ENCODE measurements at places on chromosomes 5 and 9. TPM values are rescaled to one million over a fixed set of nuclear protein-coding genes. Genes with fewer than 3 reads are reported as not detected.

GRCh38 chr9:35935261-35935660 is 22.7 kb downstream of the OR2S2 start:
- DNase-seq, result no peak

Gene OLFML2A
- total RNA-seq, result not detected

Gene TTLL11
- 2.6 TPM for total RNA-seq

GRCh38 chr5:146016764-146017484 is 80.5 kb downstream of the SH3RF2 start:
- DNase-seq, result no peak

DNA sequence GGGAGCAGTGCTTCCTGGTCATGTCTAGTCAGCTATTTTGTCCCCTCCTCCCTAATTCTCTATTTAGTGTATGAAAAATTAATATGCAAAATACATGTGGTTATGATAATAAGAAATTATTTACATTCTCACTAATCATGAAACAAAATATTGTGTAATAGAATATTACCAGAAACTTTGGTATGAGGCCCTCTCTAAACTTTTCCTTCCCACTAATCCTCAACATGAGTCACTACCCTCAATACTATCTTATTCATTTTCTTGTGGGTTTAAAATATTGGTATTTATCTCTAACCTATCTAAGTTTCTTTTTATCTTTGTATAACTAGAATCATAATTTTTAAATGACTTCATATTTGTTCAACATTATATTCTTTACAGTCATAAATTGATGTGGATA is 545.9 kb upstream of the PTPRD start:
- no peak for DNase-seq

Gene CDC20B
- total RNA-seq, result 0.16 TPM

DNA sequence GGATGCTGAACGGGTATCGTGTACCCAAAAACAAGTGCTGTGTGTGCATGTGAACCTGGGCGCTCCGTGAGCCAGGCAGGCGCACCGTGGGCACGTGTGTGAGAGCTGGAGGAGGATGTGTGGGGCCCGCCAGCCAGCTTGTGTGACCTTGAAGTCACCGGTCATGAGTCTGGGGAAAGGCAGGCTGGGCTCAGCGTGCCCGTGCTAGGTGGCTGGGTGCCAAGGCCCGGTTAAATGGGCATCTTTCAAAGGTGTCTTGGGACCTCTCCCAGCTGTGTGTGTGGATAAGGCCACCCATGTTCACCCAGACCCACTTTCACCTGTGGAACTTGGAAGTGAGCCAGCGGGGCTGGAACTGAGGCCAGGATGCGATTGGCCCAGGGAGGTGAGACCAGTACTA is 3.4 kb downstream of the KCNT1 start:
- no peak for DNase-seq
